ENCODE measurements at places on chromosomes 11 and 22.

GRCh38 chr11:133015457-133015856 is 516.8 kb downstream of the OPCML start:
- no peak for DNase-seq

- DNase-seq = no peak
These were observed 12.0 kb upstream of the SESN3 start for GRCh38 chr11:95242845-95243605.

DNA sequence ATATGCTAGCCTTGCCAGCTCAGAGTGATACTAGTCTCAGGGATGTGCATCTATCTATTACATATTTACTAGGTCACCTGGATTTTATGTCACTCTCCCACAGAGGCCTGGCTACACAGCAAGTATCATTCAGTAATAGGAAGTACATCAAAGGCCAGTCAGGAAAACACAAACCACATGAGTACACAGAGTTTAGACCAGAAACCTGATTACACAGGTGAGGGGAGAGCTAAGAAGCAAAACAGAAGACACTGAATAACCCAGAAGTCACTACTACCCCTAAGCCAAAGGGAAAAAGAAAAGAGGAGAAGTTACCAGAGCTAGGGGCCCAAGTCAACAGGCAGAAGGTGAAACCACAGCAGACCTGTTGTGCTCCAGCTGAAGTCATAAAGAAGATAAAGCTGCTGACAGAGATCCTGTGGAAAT is 13.3 kb downstream of the LPXN start:
- no peak for DNase-seq

DNA sequence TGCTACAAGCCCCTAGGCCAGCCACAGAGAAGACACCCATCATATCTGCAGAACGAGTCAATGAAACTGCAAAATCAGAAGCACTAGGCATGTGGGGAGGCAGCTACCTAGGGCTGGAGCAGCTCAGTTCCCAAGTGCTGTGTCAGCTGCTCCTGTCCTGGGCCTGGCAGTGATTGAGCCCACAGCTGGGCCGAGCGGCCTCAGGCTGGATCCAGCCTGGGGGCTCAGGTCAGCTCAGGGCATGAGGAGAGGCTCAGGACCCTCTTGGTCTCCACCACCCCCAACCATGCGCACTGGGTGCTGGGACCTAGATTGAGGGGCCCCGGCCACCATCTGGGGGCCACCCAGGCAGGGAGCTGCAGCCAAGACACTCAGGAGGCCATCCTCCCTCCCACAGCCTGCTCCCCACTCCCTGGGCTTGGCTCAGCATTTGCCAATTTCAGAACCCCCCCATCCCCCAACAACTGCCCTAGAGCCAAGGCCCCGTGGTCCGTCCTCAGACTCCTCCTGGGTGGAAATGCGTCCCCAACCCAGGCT is 2.4 kb upstream of the TNNT3 start:
- no peak for DNase-seq

GRCh38 chr11:65806979-65807378 is 20.1 kb downstream of the OVOL1 start:
- no peak for DNase-seq

Data from BJ (cell line).